ENCODE measurements at places on chromosomes 1 and 21. TPM values are rescaled to one million over a fixed set of nuclear protein-coding genes. Genes with fewer than 3 reads are reported as not detected.

DNA sequence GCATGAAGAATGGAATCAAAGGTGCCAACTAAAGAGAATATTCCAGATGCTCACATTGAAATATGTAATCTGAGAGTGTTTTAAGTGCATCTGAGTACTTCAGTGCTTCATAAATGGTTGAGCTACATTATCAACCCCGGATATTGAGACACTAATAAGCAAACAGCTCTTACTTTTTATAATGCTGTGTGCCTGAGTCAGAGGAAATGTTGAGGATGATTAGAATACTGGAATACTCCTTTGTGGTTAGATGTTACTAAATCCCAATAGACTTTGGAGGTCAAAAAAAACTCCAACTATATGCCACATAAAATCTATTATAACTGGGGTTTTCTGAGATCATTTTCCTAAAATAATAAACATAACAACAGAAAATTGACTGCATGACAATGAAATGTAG lies 12.5 kb upstream of the KCNA3 start:
- peak; percentile 44 for DNase-seq

- DNase-seq: peak; percentile 65
These were observed 48.6 kb upstream of the EXO1 start for GRCh38 chr1:241799416-241799815.

GRCh38 chr1:3074297-3074741 lies 5.3 kb downstream of the PRDM16 start:
- DNase-seq: no peak

- DNase-seq: no peak
These were observed 78.4 kb upstream of the SLC45A1 start for GRCh38 chr1:8239306-8240023.

- DNase-seq: no peak
These were observed 13.9 kb downstream of the OR14I1 start for GRCh38 chr1:248688527-248689298.

- DNase-seq: no peak
These were observed 59.9 kb upstream of the SELENON start for GRCh38 chr1:25740071-25740470.

DNA sequence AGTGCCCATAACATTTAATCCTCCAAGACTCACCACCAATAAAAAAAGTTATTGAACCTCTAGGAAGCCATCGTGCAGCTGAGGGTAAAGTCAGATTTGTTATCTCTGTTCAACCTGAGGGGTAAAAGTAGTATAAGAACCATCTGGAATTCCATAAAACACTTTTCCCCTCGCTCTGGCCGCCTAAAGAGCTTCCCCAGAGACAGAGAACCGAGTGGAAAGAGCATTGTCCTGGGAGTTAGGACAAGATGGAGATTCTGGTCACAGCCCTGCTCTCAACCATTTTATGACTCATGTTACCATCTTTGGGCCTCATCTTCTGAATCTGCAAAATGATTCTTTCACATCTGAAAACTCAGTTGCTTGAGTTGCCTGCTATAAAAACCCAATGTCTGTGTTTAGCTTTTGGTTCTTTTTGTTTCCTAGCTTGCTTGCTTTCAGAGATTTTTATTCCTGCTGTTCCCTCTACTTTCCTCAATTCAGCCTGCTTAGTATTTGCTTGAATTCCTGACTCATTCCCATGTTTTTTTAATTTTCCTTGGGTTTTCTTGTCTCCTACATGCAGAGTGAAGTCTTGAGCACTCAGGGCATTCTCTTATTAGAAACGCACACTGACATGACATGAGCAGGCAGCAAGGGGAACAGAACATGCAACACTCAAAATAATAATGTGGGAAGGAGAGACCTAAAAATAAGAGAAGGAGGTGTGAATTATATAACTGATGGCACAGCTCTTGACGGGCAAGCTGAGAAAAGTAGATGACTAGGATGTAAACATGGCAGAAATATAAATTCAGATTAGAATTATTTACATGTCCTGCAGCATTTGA lies 1.7 kb downstream of the EPHX4 start:
- peak; percentile 11 for DNase-seq

Gene GUCA2B
- not detected for polyA plus RNA-seq

Gene CLCNKB
- 0.11 TPM for polyA plus RNA-seq

DNA sequence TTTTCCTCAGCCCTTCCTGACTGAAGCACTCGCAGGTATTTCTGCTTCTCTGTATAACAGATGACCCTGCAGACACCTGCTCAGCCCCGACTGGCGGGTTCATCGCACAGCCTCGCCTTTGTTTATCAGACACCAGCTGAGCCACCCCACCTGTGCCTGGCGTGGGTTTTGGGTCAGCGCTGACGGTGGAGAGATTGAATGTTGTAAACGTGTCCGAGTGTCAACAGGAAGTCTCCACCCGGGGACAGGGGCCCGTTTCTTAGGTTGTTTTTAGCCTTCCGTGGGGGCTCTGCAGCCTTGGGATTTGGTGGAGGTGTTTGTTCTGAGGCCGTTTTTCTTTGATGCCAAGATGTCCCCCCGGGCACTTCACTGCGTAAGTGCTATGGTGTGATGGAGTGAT lies 60.1 kb downstream of the COL18A1 start:
- no peak for DNase-seq

DNA sequence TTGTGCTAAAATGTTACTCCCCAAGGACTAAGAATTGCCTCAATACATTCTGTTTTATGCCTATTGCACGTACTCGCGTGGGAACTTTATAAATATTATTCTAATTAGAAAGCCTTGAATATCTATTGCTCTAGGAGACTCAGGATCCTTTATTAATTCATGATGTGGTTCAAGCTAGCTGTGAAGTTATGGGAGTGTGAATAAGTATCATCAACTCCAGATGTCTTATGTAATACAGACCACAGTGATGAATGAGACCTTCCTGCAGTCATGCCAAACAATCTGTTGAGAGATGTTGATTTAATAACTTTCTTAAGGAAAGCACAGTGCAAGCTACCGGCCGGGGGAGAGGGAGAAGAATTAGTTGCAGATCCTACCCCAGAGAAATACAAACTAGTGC lies 519.2 kb upstream of the ZP4 start:
- DNase-seq: peak; percentile 50

DNA sequence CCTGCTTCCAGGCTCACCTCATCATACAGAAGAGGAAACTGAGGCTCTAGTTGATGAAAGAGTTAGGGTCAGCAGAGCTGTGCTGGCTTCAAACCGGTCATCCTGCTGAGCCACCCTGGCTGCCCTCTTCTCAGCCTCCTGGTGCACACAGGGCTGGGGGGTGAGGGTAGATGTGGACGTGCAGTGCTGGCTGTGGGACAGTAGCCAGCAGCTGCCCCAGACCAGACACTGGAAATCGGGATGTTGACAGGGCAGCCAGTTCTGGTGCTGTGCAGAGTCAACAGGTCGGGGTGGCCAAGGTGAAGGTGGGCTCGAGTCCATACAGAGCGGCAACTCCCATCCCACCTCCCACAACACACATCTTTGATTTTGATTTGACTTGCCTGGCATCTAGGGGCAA lies 1.5 kb upstream of the CLCNKA start:
- no peak for DNase-seq

- DNase-seq: no peak
These were observed 8.7 kb downstream of the ITSN1 start for GRCh38 chr21:33650929-33651509.

DNA sequence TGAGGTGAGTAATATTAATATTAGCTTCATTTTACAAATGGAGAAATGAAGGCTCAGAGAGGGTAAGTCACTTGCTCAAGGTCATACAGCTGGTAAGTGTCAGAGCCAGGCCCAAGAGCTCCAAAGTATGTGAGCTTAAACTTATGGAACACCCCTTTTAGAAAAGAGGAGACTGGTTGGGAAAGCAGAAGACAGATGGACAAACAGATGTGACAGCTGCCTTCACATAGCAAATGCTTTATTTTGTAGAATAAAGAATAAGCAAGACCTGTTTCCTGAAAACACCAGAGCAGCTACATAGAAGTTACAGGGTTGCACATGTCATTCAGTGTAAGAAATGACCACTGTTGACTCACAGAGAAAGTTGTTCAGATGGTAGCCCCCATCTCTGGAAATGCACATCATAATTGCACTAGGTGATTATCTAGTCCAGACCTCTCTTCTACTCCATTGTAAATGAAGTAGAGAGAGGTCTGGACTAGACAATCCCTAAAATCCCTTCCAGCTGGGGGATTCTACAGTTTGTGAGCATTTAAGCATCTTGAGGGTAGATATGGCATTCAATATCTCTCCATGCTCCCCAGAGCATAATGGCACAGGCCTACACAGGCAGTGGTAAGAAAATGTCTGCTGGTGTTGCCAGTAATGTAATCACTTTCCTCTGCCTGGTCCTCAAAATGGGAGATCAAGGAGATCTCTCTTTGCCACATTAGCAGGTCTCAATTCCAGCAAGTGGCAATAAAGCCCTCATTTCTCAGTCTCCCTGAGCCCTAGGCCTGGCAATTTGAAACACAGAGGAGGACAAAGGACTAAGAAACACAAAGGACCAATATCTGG lies 188.2 kb upstream of the FGGY start:
- DNase-seq: no peak

- no peak for DNase-seq
These were observed 19.3 kb upstream of the PTPRF start for GRCh38 chr1:43511394-43511793.

Gene SESN2
- polyA plus RNA-seq: 34.5 TPM

Gene SYT14
- 0.44 TPM for polyA plus RNA-seq

GRCh38 chr1:83490988-83491387 lies 507.9 kb downstream of the TTLL7 start:
- no peak for DNase-seq

- DNase-seq: no peak
These were observed 10.2 kb downstream of the CD52 start for GRCh38 chr1:26327956-26328362.

DNA sequence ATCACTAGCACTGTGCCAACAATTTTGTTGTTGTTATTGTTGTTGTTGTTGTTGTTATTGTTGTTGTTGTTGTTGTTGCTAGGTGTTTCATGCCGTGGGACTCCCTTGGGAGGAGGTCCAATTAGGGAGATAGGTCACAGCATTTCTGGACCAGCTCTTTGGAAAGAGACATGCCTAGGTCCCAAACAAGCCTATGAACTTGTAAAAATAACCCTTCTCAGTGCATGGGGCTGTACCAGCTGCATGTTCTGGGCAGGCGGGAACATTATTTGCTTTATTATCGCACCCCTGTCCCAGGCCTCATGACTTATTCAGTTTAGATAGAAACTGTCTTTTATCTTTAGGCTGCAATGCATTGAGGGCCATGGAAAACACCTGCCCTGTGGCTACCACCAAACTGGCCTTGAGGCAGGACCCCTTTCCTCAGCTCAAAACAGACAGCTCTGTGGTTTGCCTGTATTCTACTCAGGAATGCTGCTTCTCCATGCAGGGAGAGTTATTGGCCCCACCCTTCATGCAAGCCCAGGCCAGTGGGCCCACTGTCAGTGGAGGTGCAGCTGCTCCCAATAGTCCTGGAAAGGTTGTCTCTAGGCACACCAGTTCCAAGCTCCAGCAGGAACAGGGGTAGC lies 386.5 kb upstream of the BRINP3 start:
- DNase-seq: no peak

Gene GJA5
- polyA plus RNA-seq: 1.9 TPM

Gene CHRM3
- not detected for polyA plus RNA-seq

Measured in GM23248 (cell line).